ENCODE measurements at places on chromosomes 12 and 14.

DNA sequence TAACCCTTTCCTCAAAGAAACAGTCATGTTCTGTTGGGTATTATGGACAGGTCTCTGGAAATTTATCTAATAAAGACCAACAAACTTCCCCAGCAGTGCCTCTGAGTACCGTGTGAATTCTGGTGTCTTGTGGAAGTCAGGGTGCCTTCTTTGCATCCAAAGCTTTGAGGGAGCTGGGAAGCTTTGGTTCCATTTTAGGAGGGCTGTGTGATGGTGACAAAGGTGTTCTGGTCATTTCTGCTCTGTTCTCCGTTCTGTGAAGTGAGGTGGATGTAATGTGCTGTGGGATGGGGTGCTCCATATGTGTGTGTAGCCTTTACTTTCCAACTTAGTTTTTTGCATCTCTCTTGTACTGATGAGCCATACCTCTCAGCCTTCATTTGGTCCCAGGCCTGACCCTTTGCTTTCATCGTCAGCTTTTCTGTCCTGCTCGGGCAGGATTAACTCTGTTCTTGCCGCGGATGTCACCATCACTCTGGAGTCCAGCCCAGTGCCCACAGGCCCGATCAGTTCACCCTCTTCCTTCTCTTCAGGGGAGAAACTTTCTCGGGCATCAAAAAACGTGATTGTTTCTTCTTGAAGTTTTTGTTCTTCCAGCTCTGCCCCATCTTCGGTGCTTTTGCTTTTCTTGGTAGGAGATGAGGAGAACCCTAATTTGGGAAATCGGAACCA is 13.2 kb downstream of the PLD4 start:
- DNase-seq, result no peak

DNA sequence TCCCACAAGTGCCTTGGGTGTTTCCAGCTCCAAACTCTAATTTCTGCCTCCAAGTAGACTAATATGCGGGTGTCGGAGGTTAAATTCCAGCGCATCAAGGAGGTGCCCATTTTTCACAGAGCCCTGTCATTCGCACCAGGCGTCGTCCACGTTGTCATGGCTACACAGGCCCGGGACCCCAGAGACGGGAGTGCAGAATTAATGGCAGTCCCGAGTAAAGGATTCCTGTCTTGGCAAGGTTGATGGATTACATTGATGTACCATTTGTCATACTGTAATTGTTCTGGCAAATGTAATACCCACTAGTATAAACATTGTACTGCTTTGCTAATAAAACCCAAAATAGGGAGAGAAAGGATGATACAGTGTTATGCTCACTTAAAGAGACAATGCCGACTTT is 222.9 kb upstream of the MYL2 start:
- no peak for DNase-seq

DNA sequence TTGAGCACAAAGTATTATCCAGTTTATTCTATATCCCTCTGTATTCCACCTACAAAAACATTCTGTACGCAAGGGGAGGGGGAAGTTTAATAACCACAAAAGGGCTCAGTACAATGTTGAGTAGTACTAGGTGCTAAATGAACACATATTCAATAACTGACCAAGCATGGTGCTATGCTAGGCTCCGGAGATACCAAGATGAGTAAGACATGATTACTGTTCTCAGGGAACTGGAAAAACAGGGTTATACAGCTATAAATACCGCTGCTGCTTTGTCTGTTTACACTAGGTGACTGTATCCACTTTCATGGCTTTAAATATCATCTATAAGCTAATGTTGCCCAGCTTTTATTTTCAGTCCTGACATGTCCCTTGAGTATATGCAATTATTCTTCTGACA is 135.8 kb downstream of the INSM2 start:
- no peak for DNase-seq

- no peak for DNase-seq
Measured at GRCh38 chr14:85399186-85399585, 130.8 kb upstream of the FLRT2 start.

DNA sequence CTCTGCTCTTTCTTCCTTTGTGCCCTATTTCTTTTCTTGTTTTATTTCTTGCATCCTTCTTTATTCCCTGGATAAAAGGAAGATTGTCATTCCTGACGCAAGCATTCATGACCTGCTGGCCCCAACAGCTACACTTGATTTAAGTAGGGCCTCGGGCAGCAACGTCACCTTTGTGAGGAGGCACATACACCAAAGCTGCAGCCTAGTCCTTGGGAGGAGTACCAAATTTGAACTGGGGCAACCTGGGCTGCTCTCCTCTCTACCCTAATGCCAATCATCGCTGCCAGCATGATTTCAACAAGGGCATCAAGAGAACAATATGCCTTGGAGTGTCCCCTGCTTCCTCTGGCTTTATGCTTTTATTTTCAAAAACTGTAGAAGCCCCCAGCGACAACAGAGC is 76.4 kb downstream of the C12orf50 start:
- DNase-seq, result no peak

- no peak for DNase-seq
Measured at GRCh38 chr12:58819345-58819744, 101.0 kb downstream of the LRIG3 start.

DNA sequence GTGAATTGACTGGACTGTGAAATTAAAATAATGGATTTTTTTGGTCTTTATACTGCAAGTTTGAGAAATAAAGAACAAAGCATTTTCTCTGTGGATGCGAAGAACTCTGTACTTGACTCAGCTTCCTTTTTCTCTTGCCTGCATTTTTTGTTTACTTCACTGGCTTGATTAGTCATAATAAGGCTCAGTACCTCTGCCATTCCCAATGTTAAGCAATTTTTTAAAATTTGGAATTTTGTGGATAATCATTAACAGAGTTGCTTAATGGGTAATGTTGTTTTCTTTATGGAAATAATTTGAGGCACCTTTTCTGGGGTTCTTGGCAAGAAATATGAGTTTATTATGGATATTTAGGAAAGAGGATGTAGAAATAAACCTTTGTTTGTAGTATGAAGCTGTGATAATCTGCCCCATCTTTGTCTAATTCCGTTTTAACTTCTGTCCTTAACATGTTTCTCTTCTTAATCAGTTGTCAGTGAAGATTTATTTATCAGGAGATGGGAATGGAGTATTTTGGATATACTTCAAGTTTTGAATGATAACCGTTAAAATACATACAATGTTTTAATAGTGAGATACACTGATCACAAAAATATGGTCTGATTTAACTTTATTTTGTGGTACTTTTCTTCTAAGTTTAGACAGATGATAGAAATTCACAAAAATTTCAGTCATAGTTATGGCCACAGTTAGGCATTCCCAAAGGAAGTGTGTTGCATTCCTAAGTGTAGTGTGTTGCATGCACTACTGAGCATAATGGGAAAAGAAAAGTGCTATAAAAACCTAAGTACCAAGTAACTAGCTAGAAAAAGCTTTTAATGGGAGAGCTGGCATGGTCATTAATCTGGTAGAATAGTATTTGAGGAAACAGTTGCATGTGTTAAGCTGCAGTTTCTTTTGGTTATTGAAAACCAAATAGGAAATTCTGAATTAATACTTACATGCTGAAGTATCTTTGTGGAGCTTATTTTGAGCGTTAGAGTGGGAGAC is 27.7 kb downstream of the WNK1 start:
- no peak for DNase-seq

DNA sequence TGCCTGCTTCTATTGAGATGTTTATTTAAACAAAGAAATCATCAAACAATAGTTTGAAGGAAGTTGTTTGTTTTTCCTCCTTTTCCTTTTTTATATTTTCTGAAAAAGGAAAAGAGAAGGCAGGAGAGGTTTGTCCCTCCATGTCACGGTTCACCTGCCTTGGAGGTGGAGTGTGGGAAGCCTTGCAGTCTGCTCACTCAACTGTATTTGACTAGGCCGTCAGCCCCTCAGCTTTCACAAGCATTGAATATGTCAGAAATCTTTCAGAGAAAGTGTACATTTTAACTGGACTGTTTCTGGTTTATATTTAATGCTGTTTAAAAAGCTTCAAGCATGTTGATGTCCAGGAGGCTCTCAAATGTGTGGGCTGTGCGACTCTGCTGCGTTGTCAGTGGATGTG is 370.4 kb downstream of the NPAS3 start:
- no peak for DNase-seq

DNA sequence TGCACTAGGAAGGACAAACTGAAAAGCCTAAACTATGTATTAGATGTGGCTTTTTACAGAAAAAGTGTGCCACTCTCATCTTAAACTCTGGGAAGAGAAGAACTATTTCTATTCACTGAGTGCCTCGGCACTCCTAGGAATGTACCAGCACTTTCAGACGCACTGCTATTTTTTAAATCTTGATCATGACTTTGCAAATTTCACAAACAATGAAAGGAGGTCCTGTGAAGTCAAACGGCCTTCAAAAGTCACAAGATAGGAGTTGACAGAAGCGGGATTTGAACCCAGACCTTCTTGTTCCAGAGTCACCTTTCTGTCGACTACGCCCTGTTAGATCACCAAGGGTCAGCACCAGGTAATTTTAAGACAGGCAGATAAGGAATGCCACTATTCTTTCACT is 365.4 kb downstream of the VRK1 start:
- no peak for DNase-seq

GRCh38 chr12:132449565-132450417 is 40.2 kb upstream of the FBRSL1 start:
- no peak for DNase-seq

- no peak for DNase-seq
Measured at GRCh38 chr12:4584896-4585295, 22.9 kb downstream of the DYRK4 start.

- DNase-seq, result no peak
Measured at GRCh38 chr12:726281-727140, 25.9 kb upstream of the WNK1 start.

GRCh38 chr12:107912421-107913004 is 138.0 kb downstream of the ASCL4 start:
- peak; percentile 74 for DNase-seq

GRCh38 chr12:1843641-1844005 is 23.3 kb downstream of the LRTM2 start:
- no peak for DNase-seq

GRCh38 chr14:22890416-22890815 is 7.4 kb downstream of the REM2 start:
- DNase-seq, result no peak

- DNase-seq, result no peak
Measured at GRCh38 chr14:63203618-63204406, 431 bp upstream of the RHOJ start.

DNA sequence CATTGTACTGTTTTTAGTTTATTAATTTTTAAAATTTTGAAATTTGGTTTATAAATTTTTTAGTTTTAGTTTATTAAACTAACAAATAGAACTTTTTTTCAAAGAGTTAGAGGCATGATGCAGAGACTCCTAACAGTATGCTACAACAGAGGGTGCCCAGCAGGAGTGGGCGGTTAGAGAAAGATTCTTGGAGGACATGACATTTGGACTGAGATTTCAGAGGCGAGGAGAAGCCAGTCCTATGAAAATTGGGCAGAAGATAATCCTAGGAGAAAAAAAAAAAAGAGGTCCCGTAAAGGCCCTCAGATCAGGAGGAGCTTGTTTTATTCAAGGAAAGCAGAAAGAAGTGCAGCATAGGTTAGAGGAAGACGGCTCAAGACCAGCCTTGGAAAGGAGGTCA is 21.7 kb downstream of the KCNK10 start:
- DNase-seq, result no peak

DNA sequence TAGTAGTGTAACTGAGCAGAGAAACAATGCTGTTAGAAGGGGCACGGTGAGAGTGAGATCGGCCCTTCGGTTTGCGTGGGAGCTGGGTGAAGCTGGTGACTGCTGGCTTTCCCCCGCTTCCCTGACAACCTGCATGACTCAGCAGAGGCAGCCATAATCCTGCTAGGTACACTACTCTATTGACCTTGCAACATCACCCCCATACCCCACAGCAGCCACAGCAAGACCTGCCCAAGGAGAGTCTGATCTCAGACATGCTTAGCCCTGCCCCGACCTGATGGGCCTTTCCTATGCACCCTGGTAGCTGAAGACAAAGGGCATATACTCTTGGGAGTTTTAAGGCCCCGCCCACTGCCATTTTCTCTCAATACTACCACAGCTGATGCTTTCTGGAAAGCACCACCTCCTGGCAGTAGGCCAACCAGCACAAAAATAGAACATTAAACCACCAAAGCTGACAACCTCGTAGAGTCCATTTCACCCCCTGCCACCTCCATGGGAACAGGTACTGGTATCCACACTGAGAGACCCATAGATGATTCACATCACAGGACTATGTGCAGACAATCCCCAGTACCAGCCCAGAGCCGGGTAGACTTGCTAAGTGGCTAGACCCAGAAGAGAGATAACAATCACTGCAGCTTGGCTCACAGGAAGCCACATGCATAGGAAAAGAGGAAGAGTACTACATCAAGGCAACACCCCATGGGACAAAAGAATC is 75.9 kb upstream of the RGS6 start:
- no peak for DNase-seq

GRCh38 chr12:87338681-87339080 is 690.5 kb downstream of the C12orf50 start:
- DNase-seq, result no peak

GRCh38 chr12:126708492-126708896 is 1558.5 kb upstream of the TMEM132C start:
- DNase-seq, result no peak

DNA sequence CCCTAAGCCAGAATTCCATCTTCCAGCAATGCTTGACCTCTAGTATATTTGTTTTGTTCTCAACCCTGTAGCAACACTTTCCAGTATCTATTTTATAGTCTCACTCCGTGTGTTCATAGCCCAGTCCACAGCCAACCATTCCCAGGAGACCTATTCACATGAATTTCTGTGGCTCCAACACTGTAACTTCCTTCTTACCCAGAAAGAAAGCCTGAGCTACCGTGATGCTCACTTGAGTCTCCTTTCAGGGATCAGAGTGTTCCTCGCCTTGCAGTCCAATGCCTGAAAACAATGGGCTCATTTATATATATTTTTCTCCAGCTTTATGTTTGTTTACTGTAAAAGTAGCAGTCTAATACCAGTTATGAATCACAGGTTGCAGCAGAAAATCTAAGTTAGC is 645.0 kb upstream of the NOVA1 start:
- DNase-seq, result no peak

DNA sequence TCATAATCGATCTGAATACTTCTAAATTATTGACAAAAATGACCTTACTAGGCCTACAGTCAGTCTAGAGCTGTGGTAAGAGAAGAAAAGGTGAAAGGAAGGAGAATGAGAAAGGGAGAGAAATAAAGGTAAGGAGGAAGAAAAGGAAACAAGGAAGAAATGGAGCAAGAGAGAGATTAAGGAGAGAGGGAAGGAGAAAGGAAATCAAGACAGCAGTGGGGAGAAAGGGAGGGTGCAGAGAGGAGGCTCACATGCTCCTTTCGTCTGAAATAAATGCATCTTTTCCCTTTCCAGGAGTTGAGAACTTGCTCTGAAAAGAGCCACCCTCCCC is 3.7 kb downstream of the RNASE9 start:
- DNase-seq, result no peak

GRCh38 chr12:80038062-80038560 is 61.2 kb upstream of the OTOGL start:
- DNase-seq, result no peak

DNA sequence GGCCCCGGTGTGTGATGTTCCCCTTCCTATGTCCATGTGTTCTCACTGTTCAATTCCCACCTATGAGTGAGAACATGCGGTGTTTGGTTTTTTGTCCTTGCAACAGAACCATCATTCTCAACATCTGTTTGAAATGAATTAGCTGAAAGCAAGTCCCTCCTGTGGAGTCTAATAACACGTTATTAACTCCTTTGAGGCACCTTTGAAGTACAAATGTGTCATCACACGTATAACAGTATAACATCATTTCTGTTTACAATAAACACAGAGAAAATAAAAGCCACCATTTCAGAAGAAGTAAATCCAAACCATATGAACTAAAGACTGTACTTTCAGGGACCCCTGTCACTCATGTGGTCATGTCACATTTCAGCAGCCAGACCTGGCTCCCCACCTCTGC is 198.5 kb downstream of the STXBP6 start:
- no peak for DNase-seq
